ENCODE measurements at places on chromosomes 3 and 15.
A peak's percentile ranks its signal among the peaks of the same experiment; 100 is the strongest.

DNA sequence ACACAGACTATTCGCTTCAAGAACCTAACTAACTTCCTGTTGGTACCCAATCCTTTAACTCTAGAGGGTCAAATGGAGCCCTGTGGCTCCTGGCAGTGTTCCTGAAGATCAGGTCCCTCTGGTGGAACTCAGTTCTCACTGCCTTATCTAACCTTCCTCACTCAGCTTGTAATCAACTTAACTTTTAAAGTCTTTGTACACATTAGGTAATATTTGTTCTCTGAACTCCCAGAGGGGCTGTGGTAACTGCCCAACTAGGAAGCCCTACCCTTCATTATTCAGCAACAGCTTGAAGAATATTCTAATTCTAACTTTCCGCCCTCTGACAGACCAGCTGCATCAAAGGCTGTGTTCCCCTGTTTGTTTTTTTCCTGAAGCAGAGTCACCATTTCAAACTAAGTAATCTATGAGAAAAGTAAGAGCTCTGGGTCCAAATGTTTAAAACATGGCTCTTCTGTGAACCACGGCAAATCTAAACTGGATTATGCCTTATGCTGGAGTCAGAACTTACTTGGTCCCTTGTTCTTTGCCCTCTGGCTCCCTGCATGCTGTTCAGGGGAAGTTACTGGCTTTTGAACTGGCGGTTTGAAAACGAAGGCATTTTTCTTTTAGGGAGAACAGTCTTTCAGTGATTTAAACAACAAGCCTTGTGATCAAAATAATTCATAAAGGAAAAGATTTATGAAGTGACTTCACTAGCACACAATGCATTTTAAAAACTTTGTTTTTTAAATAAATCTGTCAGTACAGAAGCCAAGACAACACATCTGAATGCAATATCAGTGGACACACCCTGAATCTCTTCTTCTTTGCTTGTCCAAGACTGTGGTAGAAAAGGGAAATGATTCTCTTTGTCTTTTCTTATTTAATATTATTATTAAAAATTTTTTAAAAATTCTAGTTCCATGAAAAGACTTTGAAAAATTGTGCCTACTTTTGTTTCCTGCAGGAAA lies 365.6 kb downstream of the TIGIT start:
- no peak for DNase-seq

DNA sequence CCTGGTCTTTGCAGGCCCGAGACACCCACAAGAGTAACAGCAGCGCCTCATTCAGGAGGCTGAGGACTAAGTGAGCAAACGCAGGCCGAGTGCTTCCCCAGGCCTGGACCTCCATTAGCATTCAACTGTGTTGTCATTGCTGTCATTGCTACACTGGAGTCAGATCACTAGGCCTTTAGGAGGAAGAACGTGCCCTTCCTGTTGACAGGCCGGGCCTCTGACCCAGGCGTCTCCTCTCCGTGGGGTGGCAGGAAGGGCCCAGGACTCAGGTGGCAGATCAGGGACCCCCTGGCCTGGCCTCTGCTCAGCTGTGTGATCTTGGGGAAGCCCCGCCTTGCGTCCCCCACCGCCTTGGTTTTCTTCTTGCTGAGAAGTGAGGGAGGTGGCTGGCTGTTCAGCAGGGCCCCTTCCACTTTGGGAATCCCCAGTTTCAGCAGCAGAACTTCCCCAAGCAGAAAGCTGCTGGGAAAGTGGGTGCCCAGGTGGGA lies 19.1 kb downstream of the ZDHHC19 start:
- DNase-seq, result no peak

GRCh38 chr3:148746053-148746452 lies 48.4 kb downstream of the AGTR1 start:
- DNase-seq, result no peak

GRCh38 chr3:71006810-71007785 lies 576.4 kb downstream of the FOXP1 start:
- peak; percentile 82 for DNase-seq

GRCh38 chr3:186359078-186359477 lies 3.0 kb downstream of the DGKG start:
- peak; percentile 58 for DNase-seq

DNA sequence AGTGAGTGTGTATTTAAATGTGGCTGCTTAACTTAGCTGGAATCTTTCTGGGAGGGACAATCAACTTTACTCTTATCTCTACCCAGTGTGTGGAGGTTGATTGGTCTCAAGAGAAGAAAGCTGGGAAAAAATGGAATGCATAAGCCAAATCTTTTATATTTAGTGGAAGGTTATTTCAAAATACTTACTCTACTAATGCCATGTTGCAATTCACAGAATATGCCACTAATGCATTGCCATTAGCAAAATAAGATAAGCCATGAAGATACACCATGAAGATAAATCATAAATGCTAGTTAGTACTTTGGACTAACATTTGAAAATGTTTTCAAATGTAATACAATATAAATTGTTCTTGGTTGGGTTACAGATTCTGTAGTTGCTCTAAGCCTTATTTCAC lies 155.1 kb upstream of the LRRFIP2 start:
- DNase-seq, result no peak

DNA sequence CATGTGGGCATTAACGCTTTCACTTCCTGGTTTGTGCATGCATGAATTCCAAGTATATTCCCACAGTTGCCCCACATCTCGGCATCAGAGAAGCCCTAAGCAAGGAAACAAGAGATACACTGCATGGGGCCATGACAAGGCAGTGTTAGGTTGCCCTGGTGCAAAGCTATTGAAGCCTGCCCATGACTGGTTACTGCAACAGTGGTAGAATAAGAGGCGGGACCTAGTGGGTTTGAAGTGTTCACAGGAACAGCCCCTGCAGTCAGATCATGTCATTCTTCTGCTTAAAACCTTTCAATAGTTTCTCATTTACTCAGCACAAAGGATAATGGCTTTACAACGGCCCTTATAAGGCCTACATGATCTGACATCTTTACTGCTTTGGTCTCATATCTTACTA lies 80.9 kb upstream of the TOPAZ1 start:
- DNase-seq, result no peak

DNA sequence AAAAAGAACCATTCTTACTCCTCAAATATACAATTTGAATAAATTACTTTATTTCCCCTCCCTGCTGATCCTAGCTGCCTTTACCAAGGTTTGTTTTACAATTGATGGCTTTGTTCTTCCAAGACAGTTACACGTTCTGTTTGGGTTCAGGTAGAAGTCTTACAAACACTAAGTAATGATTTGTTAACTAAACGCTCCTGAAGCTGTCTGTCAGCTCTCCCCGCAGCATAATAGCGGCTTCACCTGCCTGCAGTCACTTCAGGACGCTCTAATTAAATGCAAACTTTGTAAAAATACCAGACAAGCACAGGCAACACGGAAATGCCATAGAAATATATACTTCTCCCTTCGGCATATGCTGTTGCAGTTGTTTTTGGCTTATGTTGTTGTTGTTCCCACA lies 176.4 kb upstream of the MDFIC2 start:
- no peak for DNase-seq

- no peak for DNase-seq
Measured at GRCh38 chr15:55993804-55994560, 570 bp upstream of the NEDD4 start.

DNA sequence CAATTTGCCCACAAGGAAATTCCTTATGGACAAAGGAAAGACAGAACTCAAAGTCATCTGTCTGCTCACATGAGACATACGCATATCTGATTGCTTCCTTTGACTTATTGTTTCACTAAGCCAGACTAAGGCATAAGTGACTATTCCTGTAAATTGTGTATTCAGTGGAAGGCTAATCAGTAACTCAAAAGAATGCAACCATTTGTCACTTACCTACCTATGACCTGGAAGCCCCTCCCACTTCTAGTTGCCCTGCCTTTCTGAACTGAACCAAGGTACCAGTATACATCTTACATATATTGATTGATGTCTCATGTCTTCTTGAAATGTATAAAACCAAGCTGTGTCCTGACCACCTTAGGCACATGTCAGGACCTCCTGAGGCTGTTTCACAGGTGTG lies 53.5 kb upstream of the PROK2 start:
- DNase-seq, result no peak

- no peak for DNase-seq
Measured at GRCh38 chr3:160279657-160280056, 54.4 kb downstream of the C3orf80 start.

DNA sequence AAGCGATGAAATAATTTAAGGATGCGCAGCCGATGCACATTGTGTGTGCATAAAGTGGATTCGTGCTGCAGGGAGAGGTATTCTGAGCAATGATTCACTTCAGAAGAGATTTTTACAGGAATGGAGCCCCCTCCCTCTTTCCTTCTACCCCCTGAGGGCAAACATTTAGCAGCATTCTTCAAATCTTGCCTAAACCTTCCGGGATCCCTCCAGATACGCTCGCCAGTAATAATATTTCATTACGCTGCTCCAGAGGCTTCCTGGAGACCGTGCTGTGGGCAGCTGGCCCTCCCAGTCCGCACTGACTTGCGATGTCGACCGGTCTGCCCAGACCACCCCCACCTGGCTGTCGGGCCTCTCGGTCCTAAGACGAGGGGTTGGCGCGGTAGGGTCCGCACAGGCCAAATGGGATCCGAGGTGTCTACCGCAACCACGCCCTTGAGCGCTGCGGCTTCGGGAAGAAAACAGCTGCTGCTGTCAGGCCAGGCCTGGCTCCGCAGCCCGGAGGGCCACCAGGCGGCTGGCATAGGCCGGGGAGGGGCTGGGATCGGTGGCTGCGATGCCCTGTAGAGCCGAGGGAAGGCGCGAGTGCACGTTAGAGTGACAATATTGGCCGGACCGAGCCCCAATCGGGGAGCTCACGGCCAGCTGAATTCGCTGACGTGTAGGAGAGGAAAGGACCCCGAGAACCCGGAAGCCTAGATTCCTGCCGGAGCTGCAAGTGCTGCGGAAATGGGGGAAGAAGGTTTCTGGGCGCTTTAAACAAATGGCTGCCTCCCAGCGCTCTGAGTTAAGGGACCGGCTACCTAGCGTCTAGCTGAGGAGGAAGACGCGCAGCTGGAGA lies 14.3 kb downstream of the ZIC4 start:
- no peak for DNase-seq

GRCh38 chr3:12294885-12295580 lies 6.2 kb downstream of the PPARG start:
- no peak for DNase-seq

DNA sequence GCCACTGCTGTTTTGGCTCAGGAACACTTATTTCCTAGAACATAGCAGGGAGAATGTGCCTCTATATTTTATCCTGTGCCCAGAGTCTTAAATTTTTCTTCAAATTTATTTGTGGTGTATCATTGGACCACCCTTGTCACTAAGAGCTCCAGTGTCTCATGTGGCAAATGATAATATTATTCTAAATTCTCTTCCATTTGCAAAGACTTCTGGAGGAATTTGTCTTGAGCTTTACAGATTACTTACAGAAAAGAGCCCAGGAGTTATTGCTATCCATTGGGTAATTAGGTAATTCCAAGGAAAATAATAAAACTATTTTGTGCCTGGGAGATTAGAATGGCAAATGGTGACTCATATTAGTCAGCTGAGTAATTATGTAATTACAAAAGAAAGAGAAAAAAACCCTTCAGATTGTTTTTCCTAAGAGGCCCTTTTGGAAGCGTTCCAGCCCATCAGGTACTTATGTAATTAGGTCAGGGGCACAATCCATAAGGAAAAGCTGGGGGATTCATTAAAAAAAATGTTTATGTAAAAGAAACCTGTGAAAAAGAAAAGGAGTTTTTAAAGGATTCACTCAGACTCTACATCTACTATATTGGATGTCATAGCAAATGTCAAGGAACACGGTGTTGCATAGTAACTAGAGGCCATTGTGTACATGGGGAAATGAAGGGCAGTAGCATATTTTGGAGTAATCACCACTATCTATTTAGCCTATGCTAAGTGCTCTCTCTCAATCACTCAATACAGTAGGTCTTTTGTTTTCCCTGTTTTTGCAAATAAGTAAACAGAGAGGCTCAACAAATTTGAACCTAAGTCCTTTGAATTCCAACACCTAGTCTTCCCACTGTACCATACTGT lies 380.9 kb upstream of the RARB start:
- no peak for DNase-seq

DNA sequence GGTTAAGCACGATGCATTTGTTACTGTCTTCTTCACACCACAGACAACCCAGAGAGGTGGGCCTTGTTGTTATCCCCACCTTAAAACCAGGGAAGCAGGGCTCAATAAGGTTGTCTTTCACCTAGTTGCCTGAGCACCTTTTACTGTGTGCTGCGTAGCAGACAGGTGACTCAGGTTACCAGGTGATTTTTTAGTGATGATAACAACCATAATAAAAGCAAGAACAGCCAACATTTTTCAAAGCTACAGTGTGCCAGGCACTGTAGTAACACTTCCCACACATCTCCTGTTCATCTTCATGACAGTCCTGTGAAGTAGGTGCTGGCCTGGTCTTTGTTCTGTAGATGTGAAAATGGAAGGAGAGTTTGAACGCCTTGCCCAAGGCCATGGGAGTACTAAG lies 132.2 kb downstream of the SLC25A26 start:
- no peak for DNase-seq

DNA sequence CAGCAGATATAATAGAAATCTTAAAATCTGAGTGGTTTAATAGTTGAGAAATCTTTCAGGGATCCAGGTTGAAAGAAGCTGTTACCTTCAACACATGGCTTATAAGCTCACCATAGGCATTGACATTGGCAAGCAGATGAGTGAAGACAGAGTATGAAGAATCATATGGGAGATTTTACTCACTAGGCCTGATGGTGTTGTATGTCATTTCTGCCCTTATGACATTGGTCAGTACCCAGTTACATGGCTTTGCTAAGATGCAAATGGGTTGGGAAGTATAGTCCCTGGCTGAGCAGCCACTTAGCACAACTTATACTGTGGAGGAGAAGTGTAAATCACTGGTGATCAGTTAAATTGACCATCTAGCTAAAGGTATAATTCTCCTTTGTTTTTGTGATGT lies 5.9 kb downstream of the TFG start:
- no peak for DNase-seq

DNA sequence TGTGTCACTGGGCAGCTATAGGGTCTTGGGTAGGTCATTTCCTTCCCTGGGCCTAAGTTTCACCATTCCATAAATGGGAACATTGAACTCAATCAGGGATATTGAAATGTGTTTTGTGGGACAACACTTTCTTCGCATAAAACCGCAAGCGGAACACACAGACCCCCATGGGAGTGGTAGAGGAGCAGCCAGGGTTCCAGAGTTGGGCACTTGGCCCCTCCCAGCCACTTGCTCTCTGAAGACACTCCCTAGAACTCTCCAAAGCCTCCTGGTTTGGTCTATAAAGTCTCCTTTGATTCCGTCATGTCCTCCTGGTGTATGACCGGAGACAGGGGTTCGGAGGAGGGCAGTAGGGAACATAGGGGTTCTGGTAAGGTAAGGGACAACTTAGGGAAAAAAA lies 271.7 kb downstream of the UACA start:
- no peak for DNase-seq

GRCh38 chr3:89488800-89489580 lies 381.6 kb downstream of the EPHA3 start:
- DNase-seq, result peak; percentile 13
